ENCODE measurements at places on chromosomes 6 and 20.
A peak's percentile ranks its signal among the peaks of the same experiment; 100 is the strongest.

DNA sequence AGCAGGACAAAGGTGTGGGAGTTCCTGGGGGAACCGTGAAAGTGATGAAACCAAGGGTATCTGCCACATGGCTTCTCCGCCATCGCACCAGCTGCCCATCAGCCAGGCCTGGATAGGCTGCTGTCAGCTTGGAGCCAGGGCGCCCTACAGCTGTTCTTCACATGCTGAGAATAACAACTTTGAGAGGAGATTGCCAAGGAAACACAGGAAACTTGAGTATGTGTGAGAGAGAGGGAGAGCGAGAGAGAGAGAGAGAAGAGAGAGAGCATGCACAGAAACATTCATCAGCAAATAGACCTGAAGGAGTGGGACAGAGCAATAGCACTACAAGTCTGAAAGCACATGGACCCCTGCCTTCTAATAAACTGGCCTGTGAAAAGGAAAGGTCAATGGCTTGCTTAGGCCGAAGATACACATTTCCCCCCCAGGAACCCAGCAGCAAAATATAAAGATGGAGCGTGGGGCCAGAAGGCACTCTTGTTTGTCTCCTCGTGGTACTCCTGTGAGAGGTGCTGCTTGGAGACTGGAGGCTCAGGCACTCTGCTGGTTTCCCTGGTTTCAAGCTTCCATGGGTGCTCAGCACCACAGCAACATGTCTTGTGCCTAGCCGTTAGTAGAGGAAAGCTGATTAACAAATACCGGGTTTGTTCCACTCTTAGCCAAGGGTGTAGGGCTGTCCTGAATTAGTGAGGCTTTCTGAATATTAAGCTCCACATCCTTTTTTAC is 53.0 kb downstream of the SNAP25 start:
- no peak for DNase-seq

DNA sequence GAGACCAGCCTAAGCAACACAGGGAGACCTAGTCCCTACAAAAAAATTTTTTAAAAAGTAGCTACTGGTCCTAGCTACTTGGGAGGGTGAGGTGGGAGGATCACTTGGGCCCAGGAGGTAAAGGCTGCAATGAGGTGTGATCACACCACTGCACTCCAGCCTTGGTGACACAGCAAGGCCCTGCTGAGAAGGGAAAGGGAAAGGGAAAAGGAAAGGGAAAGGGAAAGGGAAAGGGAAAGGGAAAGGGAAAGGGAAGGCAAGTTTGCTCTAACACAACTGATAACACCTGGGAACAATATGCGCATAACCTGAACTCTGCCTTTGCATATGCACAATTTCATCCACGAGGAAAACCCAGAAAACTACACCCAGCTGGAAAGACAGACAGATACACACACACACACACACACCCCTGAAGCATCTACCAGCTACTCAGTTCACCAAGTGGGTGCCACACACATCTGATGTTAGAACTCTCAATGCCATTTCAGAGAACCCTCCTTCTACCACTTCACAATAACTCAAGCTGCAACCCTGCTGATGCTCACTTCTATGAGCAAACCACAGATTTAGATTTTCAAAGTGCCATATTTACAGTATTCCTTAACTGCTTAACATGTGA is 19.1 kb downstream of the B4GALT5 start:
- DNase-seq: no peak

GRCh38 chr6:87171938-87172633 is 16.7 kb downstream of the ZNF292 start:
- no peak for DNase-seq

GRCh38 chr6:12636336-12636735 is 80.2 kb upstream of the PHACTR1 start:
- no peak for DNase-seq

DNA sequence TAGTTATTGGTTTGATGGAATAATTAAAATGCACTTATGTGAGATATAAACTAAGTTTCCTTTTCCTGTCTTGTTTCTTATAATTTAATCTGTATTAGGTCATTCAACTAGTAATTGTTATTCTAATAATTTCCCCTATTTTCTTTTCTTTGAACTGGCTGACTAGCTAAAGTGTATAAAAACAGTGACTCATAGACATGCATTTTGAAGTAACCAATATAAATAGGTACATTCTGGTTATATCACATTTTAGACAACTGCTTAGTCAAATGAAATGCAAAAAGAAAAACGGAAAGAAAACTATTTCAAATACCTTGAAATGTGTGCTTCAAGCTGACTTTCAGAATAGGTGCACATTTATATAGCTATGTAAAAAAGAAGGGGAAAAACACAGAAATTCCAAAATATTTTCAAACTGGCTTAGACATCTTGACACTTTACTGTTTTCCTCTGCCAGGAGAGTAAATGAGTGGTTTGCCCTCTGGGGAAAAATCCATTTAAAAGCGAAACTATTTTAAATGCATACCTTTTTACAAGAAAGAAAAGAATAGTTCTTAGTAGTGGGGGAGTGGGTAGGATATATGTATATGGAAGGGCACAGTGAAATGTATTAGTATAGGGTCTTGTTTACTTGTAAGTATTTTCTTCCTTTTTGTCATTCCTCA is 28.3 kb downstream of the KCNQ5 start:
- DNase-seq: no peak

DNA sequence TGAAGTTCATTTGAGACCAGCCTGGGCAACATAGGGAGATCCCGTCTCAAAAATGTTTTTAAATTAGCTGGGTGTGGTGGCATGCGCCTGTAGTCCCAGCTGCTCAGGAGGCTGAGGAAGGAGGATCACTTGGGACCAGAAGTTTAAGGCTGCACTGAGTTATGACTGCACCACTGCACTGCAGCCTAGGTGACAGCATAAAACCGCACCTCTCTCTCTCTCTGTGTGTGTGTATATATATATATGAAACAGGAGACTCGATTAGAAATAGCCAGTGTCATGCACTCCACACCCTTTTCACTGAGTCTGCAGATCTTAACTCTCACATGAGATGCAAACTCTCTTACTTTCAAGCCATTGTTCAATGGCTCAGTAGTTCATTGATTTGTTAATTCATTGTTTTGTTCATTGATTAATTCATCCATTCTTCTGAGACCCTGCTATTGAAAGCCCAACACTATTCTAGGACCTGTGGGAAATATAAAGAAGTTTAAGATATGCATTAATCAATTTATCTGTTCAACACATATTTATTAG is 52.4 kb upstream of the MRPS10 start:
- DNase-seq: no peak

DNA sequence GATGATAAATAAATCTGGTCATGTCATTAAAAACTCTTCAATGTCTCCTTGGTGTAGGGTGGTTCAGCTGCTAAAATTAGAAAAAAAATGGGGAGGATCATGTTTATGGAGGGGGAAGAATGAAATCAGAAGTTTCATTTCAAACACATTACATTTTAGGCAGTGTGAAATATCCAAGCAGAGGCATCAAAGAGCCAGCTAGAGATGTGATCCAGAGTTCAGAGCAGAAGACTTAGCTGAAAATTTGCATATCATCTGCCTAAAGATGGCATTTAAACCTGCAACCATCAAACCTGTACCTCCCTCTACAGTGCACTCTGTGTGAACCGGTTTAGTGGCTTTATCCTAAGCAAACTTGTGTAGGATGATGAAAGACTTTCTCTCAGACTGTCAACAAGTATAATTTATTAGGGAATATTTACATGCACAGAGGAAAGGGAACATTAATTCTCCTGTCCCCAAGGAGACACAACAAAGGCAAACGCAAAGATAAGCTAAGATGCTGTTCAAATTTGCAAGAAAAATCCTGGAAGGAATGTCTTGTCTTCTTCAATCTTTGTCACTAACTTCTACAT is 84.8 kb upstream of the PLEKHG1 start:
- DNase-seq: no peak

- DNase-seq: no peak
Measured at GRCh38 chr6:14797875-14798593, 447.8 kb upstream of the JARID2 start.

DNA sequence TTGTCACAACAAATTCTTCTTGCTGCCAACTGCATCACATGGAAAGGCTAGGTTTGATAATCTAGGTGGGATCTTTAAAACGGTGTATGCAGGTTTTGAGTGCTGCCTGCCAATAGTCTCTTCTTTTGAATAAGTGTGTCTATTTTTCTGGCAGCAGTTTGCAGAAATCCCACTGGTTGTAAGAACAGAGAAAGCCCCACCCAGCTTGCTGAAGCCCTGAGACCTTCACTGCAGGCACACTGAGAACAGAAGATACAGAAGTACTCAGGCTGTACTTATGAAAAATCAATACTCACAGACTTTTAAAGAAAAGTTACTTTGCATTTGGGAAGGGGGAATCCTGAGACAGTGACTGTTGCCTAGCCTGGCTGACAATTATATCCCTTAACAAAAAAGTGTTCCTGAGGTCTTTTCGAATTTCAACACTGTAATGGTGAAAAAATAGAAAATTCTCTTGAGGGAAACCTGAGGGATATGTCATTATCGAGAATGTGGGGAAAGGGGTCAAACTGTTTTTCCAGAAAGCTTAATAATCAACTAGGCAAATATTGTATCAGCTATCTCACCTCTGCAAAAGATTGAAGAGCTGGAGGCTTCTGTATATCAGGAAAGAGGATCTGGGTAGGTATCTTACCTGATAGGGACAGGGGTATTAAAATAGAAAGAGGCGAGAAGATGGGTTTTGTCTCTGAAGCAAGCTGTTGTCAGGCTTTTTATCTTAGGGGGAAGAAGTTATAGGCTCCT is 199.9 kb downstream of the LRFN2 start:
- DNase-seq: no peak

GRCh38 chr6:49519660-49520059 is 19.9 kb downstream of the GLYATL3 start:
- DNase-seq: no peak

DNA sequence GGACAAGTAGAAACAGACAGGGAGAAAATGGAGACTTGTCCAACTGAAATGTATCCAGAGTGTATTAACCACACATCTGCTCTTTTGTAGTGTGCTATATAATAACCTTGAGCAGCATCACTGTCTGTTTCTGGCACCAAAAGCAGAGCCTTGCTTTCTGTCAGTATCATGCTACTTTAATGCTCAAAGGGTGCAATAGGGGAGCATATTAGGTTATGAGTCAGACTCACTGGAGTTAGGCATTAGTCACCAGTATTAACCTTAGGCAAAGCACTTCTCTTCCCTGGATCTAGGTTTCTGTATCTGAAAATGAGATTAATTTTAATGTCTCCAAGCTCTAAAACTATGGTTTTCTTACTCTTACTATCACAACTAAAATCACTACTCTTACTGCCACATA is 280.1 kb downstream of the TFAP2B start:
- no peak for DNase-seq

DNA sequence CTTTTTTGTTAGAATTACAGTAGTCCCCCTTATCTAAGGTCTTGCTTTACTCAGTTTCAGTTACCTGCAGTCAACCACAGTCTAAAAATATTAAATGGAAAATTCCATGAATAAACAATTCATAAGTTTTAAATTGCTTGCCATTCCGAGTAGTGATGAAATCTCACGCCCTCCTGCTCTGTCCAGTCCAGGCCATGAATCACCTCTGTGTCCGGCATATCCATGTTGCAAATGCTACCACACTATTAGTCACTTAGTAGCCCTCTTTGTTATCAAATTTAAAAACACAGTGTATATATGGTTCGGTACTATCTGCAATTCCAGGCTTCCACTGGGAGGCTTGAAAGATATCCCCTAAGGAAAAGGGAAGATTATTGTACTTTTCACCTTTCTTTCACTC is 164.6 kb upstream of the FAM83B start:
- DNase-seq: no peak

- no peak for DNase-seq
Measured at GRCh38 chr6:166540631-166541331, 45.7 kb downstream of the RAMACL start.

DNA sequence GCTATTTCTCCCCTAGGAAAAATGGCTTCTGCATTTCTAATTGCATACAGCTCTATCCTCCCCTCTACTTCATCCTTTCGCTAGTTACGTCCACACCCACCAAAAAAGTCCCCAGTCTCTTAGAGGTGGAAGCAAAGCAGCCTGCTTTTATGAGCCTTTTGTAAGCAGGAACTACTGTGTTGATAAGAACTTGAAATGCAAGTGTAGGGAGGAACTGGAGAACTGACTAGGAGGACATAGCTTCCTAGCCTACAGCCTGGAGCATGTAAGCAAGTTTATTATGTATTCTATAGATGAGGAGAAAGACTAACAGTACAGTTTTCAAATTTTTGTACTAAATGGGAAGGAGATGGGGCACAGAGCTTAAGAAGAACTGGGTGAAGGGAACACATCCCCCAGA is 10.3 kb downstream of the ARHGAP18 start:
- no peak for DNase-seq

DNA sequence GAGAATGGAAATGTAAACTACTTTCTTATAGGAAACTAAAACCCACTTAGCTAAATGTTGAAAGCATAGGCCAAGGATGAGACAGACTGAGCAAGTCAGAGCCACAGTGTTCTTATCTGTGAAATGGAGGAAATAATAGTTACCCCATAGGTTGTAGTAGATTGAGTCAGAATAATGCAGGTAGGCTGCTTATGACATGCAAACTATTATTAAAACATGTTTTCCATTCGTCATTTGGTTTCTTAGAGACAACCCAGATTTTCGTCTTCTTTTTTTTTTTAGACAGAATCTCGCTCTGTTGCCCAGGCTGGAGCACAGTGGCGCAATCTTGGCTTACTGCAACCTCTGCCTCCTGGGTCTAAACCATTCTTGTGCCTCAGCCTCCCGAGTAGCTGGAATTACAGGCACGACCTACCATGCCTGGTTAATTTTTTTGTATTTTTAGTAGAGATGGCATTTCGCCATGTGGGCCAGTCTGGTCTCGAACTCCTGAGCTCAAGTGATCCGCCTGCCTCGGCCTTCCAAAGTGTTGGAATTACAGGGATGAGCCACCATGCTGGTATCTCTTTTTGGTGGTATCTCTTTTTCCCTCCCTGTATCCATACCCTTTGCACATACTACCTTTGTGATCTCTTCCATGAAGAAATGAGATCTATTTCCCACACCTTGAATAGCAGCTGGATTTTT is 196.5 kb upstream of the ZNF217 start:
- no peak for DNase-seq

- no peak for DNase-seq
Measured at GRCh38 chr6:158499601-158500000, 60.3 kb upstream of the TMEM181 start.

- no peak for DNase-seq
Measured at GRCh38 chr6:150720774-150721233, 121.1 kb downstream of the PLEKHG1 start.

GRCh38 chr20:43513931-43514647 is 6.6 kb downstream of the L3MBTL1 start:
- DNase-seq: peak; percentile 98

DNA sequence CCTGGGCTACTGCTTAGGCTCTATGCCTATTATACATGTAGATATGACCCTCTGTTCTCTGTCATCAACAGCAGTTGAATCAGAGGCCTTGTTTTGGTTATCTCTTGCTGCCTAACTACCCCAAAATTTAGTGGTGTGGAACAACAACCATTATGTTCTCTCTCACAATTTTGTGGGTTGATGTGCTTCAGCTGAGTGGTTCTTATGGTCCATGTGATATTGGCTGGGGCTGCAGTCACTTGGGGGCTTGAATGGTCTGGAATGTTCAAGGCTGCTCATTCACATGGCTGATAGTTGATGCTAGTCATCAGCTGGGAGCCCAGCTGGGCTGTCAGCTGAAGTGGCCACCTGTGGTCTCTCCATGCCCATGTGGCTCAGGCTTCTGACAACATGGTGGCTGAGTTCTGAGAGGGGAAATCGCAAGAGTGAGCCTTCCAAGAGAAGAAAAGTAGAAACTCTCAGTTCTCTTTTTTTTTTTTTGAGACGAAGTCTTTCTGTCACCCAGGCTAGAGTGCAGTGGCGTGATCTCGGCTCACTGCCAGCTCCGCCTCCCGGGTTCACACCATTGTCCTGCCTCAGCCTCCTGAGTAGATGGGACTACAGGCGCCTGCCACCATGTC is 47.8 kb downstream of the SHLD1 start:
- DNase-seq: no peak

- no peak for DNase-seq
Measured at GRCh38 chr20:40192081-40192480, 497.0 kb downstream of the MAFB start.
